ENCODE measurements at places on chromosomes 7 and 10.

GRCh38 chr7:155489862-155490696 lies 32.1 kb downstream of the EN2 start:
- peak; percentile 61 for DNase-seq

DNA sequence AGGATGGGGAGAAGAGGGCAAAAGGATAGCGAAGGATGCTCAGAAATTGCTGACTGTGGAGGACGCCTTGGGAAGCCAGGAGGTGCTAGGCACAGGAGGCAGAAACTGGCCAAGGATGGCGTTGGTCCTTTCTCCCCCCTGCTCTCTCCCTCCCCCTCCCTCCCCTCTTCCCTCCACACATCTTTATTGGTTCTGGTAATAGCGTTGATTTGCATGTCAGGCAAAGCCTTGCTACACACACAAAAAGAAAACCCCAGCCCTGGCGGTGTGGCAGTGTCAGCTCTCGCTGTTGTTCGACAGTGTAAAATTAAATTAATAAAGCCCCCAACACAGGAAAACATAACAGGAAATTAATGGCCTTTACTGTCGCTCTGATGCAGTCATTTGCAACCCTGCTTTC lies 47.2 kb downstream of the PAX2 start:
- no peak for DNase-seq

GRCh38 chr10:5613481-5614154 lies 52.8 kb downstream of the ASB13 start:
- no peak for DNase-seq

- DNase-seq: no peak
These were observed 224.3 kb upstream of the IGFBP3 start for GRCh38 chr7:46145412-46145811.

GRCh38 chr10:35789996-35790395 lies 147.9 kb upstream of the FZD8 start:
- no peak for DNase-seq

- DNase-seq: no peak
These were observed 34.3 kb upstream of the DNAJB12 start for GRCh38 chr10:72389014-72389413.

DNA sequence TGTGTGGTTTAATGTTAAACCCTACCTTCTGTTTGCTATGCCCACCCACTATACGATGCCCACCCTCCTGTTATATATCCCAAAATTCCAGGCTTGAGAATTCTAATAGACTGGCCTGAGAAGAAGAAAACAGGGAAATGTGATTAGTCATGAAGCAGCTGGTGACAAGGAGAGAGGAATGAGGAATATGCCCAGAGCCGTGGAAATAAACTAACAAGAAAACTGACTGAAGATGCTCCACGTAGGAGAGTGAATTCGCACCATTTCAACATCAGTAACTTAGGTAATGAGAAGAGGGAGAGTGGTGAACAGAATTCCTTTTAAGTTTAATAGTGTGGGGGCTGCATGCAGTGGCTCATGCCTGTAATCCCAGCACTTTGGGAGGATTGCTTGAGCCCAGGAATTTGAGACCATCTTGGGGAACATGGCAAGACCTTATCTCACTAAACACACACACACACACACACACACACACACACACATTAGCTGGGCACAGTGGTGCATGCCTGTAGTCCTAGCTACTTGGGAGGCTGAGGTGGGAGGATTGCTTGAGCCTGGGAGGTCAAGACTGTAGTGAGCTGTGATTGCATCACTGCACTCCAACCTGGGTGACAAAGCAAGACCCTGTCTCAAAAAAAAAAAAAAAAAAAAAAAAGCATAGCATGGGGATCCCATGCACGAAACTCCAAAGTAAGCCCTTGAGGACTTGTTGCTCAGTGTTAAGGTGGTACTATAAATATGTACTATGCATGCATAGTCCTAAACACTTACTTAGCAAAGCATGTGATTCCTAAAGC lies 16.1 kb upstream of the SYPL1 start:
- no peak for DNase-seq

DNA sequence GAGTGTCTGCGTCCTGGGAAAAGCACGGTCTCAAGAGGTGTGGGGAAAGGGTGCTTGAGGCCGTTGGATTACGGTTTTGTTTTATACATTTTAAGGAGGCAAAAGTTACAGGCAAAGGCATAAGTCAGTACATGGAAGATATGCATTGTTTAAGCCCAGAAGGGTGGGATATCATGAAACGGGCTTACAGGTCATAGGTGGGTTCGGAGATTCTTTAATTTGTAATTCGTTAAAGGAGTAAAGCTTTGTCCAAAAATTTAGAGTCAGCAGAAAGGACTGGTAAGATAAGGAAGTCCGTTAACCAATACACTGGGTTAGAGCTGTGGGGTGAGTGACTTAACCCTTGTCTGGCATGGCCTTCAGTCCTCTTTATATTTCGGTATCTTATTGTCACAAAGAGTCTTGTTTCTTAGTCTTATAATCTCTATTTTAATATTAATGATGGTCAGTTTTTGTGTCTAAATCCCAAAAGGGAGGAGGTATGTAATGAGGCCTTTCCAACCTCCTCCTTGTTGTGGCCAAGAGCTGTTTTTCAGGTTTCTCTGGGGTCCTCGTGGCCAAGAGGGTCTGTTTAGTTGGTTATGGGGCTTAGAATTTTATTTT lies 12.7 kb downstream of the TSPAN14 start:
- no peak for DNase-seq

- no peak for DNase-seq
These were observed 99.5 kb downstream of the SFMBT2 start for GRCh38 chr10:7311218-7311849.

DNA sequence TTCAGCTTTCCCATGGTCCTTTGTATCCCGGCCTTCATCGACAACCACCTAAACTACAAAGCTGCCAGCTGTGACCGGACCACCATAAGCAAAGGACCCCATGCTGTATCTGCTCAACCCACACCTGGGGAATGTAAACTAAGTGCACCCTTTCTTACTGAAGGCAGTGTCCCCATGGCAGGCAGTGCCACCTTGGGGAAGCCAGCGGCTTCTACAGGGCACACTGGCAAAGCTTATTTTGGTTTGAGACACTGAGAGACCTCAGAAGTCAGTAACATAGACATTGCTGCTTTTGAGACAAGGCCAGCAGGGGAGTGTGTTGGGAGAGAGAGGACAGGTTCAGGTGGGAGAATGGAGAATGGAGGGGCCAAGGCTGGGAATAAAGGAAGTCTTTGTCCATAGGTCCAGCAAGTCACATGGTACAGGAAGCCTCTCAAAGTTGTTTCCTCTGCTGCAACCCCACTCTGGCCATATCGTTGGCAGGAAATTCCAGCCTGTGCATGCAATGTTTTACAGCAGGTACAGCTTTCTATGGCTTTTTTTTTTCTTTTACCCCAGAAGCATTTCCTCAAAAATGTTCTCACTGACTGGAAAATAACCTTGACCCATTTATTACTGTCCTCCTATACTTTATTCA lies 85.9 kb upstream of the NPVF start:
- no peak for DNase-seq

GRCh38 chr7:90747516-90747915 lies 151.4 kb downstream of the CDK14 start:
- DNase-seq: no peak

DNA sequence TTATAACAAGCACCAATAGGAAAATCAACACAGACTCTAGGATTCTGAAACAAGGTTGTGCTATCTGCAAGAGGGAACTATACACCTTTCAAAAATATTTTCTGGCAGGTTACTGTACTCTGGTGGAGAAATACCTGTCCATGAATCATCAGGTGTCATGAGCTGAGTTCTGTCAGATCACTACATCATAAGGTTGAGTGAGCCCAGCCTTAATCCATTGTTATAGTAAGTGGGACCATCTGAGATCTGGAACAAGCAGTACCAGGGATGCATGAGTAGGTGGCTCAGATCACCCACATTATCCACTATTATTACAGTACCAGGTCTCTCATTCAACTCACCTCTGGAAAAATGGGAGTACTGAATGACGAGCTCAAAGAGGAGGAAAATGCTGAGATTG lies 212.4 kb downstream of the DGKI start:
- DNase-seq: no peak

DNA sequence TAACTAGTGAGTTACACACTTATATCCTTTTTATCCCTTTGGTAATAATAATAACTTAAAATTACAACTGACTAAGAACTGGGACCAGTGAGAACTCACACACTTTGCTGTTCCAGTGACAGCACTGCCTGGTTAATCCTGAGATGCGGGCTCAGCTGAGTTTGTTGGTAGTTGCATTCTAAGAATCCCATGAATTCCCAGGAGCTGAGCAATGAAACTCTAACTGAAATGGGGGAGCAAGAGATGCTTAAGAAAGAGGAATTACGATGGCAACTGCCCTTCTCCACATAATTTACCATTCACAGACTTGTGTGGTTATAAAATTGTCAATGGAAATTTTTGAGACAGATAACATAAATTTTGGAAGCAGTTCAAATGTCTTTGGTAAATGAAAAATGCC lies 659.4 kb downstream of the MAGI2 start:
- DNase-seq: no peak

GRCh38 chr10:113273181-113274163 lies 279.4 kb upstream of the HABP2 start:
- peak; percentile 73 for DNase-seq

- no peak for DNase-seq
These were observed 136.4 kb downstream of the CUBN start for GRCh38 chr10:16993186-16993585.

- DNase-seq: no peak
These were observed 10.8 kb downstream of the TOMM7 start for GRCh38 chr7:22811746-22812280.

GRCh38 chr7:112594397-112594796 lies 113.6 kb downstream of the LSMEM1 start:
- no peak for DNase-seq

DNA sequence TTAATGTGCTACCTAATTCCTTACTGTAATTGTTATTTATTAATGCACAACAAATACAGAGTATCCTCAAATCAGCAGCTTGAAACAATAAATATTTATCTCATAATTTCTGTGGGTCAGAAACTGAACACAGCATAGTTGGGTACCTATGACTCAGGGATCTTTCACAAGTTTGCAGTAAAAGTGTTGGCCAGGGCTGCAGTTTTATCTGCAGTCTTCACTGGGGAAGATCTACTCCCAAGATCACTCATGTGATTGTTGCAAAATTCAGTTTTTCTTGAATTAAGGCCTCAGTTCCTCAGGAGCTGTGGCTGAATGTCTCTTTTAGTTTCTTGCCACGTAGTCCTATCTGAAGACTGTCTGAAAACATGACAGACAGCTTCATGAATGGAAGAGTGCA lies 237.8 kb downstream of the ZWINT start:
- no peak for DNase-seq

GRCh38 chr7:50305583-50306493 lies 1.3 kb downstream of the IKZF1 start:
- no peak for DNase-seq

- no peak for DNase-seq
These were observed 870.9 kb downstream of the KCNMA1 start for GRCh38 chr10:76766682-76767081.

- no peak for DNase-seq
These were observed 116.4 kb upstream of the PPIF start for GRCh38 chr10:79230850-79231249.

- no peak for DNase-seq
These were observed 42.6 kb upstream of the ZNRF2 start for GRCh38 chr7:30241767-30242166.
